Astrocyte of the spinal cord (primary cell): ENCODE measurements at places on chromosomes 4 and X.

GRCh38 chr4:2186133-2186864 lies 55.6 kb downstream of the HAUS3 start:
- DNase-seq: peak; percentile 7

DNA sequence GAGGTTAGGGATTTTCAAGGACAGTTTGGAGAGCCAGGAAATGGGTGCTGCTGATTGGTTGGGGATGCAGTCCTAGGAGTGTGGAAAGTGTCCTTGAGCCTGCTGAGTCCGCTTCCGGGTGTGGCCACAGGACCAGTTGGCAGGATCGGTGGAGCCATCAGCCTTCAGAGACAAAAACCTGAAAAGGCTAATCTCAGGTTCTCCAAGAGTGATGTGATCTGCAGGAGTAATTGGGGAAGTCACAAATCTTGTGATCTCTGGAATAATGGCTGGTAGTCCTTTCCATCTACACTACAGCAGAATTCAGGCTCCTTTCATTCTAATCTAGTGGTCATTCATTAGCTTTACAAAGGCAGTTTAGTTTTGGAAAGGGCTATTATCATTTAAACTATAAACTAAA lies 55.9 kb upstream of the BMP2K start:
- DNase-seq: no peak

GRCh38 chrX:13661735-13662288 lies 8.9 kb downstream of the TCEANC start:
- DNase-seq: no peak

DNA sequence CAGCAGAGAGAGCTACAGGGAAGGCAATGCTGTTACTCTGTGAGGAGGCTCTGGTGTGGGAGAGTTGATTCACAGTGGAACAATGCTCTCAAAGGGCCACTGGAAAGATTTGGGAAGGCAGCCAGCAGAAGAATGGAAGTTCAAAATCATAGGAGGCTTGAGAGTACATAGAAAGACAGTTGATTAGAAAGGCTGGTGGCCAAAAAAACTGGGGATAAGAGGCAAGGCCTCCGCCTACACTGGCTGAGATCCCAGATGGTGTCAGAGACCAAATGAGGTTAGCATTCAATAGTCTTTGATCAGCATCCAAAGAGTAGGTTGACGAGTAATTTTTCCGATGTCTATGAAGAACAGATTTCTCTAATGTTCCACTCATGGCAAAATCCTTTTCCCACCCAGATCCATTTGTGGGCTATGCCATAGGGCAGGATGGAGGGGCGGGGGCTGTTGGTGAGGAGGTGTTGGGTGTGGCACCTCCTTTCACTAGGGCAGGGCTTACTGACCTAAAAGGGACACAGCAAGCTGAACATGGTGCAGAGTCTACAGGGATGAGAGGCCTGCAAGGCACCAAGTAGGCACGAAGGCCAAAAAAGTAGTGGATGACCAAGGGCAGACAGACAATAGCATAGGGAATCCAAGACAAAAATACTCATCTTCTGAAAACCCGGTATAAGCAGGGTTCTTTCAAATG lies 15.1 kb downstream of the TEC start:
- DNase-seq: peak; percentile 95

GRCh38 chr4:151329217-151330007 lies 4.0 kb upstream of the SH3D19 start:
- no peak for DNase-seq

DNA sequence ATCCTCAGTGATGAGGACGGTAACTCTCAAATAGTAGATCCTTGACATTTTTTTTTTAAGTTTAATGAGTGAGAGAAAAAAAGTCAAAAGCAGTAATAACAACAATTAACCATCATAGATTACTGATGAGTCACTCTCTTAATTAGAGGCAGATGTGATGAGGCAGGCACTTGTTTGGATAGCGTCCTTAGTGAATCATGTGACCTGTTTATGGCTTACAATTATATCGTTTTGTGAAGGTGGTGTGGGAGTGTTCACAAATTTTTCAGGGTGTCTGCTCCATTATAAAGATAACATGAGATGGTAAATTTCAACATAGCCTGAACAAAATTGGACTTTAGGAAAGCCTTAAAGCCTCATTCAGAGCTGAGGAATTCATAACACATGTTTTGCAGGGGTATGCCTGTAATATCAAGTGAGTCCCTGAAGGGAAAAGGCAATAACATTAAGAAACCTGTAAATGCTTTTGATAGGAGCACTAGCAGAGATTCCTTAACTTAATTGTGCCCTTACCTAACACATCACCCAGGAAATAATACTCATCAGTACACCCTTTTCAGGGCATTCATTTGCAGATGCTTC lies 51.9 kb upstream of the XIAP start:
- peak; percentile 20 for DNase-seq

- DNase-seq: no peak
These were observed 13.6 kb downstream of the ELOVL6 start for GRCh38 chr4:110184791-110185155.

- DNase-seq: peak; percentile 85
These were observed 43.6 kb downstream of the TSC22D3 start for GRCh38 chrX:107731831-107732502.
